ENCODE measurements at places on chromosomes 6 and 20.

- no peak for DNase-seq
Measured at GRCh38 chr6:73421534-73421933, 26.9 kb downstream of the DDX43 start.

GRCh38 chr20:23160536-23161243 is 74.6 kb upstream of the CD93 start:
- peak; percentile 53 for DNase-seq

DNA sequence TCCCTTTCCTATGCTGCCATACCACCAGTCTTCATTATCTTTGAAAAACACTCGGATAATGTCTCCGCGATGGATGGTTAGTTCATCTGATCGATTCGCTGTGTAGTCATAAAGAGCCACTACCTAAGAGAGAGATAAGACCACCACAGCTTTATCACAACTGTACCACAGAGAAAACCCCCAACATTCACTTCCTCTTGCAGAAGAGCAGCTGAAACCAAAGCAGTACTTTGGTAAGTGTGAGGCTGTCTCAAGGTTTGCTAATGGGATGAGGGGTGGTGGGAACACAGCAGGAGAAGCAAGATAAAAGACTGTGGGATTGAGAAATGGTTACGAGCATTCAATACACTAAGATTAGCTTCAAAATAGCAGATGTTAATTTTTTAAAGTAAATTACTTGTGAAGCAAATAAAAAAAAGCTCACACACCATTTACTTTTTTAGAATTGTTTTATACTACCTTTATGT is 142.1 kb downstream of the MYB start:
- DNase-seq, result no peak

DNA sequence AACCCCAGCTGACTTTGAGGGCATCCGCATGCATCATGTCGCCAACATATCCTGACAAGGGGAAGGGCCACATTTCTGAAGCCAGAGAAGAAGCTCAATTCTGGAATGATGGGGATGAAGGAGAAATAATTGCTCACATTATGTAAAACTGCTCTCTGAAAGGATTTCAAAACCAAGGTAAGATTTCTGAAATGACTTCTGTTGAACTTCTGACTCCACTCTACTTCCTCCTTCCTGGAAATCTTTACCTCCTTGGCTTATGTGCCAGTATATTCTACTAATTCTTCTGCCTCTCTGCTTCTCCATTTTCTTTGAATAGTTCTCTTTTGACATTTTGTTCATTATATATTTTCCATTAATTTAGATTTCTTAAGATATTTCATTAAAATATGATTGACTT is 31.9 kb downstream of the HLA-DPB1 start:
- DNase-seq, result no peak

- DNase-seq, result no peak
Measured at GRCh38 chr6:169044381-169045230, 209.0 kb downstream of the THBS2 start.

DNA sequence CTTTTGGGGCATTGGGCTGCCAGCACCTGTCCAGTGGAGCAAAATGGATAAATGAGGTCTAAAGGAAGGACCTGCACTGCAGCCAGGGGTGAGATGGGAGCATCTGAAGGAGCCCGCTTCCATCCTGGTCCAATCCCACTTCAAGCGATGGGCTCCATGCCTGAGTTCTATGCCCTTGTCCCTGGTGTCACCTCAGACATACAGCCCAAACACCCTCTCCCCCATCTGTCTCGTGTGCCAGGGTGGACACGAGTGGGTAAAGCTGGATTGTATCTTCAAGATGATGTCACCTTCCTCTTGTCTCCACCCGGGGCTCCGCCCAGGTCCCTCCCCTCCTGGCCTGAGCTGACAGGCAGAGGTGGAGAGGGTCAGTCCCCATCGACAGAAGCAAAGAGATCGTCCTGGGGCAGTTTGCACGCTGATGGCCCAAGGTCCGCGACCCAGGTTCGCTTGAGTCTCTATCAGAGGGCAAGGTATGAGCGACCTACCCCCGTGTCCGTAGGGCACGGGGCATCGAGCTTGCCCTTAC is 544 bp downstream of the SMIM29 start:
- DNase-seq, result peak; percentile 56

- no peak for DNase-seq
Measured at GRCh38 chr6:93087606-93088005, 331.8 kb downstream of the EPHA7 start.

DNA sequence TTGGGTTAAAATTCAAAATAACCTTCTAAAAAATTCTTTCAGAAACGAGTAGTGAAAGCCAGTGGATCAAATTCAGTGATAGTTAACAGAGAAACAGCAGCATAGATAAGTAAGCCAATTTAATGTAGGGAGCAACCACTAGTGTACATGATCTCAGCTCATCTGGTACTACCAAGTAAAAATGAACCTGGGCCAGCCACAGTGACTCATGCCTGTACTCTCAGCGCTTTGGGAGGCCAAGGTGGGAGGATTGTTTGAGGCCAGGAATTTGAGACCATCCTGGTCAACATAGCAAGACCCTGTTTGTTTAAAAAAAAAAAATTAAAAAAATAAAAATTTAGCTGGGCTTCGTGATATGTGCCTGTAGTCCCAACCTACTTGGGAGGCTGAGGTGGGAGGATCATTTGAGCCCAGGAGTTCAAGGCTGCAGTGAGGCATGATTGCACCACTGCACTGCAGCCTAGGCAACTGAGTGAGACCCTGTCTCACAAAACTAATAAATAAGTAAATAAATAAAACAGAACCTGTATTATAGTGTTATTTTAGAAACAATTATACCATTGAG is 32.4 kb downstream of the CBFA2T2 start:
- DNase-seq, result no peak

DNA sequence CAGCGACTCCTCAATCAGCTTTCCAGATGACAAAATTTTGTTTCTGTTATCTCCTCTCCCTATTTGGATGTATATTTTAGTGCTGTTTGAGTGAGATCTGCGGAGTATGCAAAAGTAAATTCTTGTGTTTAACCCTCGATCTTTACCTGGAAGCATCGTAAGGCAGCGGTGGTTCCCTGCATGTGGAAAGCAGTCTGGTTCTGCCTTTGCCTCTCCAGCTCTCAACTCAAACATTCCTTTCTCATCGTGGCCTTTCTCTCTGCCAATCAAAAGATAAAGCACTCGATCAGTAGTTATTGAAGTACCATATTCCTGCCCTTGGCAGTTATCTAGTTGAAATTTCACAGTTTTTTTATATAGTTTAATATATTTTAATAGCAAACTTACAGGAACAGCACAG is 44.0 kb upstream of the BTN3A2 start:
- no peak for DNase-seq

DNA sequence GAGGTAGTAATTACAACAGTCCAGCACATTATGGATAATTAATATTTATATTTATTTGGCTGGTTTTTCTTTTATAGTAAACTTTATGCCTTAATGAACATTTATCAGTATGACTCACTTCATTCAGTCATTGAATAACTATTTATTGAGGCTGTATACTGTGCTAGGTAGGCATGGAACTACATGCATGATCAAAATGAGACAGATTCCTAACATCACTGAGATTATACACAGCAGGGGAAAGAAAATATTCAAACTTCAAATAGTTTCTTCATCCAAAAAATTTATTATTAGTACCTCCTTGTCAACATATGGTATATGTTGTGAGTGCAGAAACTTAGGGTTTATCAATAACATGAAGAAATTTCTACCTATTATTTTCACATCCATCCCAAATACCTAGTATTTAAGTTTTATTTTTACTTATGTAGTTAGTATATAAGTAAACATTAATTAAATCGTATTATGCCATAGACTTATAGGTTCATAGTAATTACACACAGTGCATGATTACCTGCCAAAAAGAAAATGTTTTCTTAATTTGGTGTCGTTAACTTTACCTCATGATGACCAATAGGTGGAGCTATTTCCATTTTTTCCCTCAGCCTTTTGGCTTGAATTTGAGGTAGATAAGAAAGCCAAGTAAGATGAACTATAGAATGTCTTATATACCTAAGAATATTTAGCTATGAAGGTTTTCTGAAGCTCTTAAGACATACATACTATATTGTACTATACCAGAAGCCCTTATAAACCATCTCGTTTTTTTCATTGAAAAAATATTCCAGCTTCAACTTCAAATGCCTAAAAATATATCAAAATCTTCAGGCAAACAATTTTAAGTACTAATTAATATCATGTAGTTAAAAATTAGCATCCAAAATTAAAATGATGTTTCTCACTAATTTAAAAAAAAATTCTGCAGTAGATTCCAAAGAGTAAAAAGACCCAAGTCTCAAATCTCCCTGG is 12.5 kb upstream of the TMEM30A start:
- DNase-seq, result peak; percentile 43

GRCh38 chr6:45200510-45200909 is 127.6 kb upstream of the RUNX2 start:
- no peak for DNase-seq

- DNase-seq, result peak; percentile 70
Measured at GRCh38 chr6:56370561-56371211, 123.3 kb upstream of the COL21A1 start.

DNA sequence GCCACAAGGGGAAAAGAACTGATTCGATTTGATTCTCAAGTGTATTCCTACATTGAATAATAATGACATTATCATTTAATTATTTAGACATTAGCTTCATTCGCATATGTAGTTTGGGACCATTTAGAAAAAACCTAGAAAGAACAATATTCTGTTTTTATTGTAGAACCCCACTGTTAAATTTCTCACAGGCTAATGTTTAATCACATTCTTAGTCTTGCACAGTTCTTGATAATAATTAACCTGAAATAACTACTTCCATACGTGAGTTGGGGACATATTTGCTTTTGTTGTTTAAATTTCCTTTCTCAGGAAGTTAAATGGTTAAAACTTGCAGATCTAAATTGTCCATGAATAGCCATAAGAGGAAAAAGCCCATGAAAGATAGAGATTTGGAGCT is 275.2 kb downstream of the TFAP2B start:
- DNase-seq, result no peak

DNA sequence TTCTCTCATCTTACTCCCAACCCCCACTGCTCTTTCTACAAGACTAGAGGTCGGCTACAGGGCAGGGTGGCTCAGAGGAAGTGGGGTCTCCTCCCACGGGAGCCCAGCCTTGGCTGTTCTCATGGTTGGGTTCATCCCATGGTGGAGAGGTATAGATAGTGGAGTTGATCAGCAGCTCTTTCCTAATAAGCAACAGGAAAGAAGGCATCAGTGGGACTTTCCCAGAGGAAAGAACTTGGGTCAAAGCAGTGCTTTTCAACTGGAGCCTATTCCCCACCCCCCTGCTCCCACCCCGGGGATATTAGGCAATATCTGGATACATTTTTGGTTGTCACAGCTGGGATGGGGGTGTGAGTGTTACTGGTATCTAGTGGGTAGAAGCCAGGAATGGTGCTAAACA is 200.9 kb downstream of the NFATC2 start:
- DNase-seq, result peak; percentile 20

DNA sequence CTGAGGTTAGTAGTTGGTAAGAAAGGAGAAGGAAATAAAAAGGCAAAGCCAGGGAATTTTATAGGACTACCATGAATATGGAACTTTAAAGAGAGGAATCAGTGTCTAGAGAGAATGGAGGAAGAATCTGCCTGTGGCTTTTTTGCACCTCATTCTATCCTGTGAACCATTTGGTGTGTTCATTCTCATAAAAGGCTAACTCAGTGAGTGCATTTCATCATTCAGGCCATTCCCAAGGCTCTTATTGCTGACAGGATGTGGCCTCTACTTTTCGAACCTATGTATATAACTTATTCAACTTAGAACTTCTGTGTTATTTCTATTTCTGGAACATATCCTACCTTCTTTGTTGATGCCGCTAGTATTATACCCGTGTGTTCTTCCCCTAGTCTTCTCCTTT is 27.1 kb downstream of the HSF2 start:
- no peak for DNase-seq

DNA sequence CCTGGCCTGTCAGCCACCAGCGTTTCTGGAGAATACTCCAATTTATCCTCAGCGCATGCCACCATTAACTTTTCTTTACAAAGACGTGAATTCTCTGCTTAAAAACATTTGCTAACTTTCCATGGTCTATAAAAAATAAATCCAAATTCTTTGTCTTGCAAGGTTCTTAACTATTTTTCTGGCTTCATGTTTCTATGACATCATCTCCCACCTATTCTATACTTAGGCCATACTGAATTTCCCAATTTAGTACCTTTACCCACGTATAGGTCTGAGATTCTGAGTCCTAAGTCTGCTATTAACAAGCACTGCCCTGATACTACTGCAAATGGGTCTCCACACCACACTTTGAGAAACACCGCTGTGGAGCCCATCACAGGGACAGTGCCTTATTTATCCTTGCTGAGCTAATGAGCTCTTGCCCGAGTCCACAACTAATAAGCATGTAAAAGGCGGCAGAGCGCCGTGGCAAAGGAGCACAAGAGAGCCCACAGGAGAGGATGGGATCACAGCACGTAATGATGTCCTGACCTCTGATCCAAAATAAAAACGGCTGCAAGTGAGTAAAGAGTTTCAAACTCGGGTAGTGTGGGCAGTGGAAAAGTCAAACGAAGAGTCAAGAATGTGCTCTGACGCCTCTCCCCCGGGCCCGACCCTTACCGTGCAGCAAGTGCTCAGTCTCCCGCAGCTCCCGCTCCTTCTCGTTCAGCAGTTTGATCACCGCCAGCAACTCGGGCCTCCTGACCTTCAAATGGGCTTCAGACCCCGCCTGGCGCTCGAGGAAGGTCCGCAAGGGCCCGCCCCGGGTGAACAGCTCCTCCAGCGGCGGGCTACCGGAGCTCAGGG is 519 bp downstream of the MTRF1L start:
- DNase-seq, result peak; percentile 14

DNA sequence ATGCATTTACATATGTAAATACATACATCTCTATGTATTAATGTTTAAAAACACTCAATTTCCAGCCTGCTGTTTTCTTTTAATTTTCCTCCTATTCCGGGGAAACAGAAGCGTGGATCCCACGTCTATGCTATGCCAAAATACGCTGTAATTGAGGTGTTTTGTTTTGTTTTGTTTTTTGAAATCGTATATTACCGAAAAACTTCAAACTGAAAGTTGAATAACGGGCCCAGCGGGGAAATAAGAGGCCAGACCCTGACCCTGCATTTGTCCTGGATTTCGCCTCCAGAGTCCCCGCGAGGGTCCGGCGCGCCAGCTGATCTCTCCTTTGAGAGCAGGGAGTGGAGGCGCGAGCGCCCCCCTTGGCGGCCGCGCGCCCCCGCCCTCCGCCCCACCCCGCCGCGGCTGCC is 355 bp upstream of the BMP2 start:
- no peak for DNase-seq

GRCh38 chr20:3312940-3313682 is 74.1 kb upstream of the SLC4A11 start:
- peak; percentile 55 for DNase-seq

DNA sequence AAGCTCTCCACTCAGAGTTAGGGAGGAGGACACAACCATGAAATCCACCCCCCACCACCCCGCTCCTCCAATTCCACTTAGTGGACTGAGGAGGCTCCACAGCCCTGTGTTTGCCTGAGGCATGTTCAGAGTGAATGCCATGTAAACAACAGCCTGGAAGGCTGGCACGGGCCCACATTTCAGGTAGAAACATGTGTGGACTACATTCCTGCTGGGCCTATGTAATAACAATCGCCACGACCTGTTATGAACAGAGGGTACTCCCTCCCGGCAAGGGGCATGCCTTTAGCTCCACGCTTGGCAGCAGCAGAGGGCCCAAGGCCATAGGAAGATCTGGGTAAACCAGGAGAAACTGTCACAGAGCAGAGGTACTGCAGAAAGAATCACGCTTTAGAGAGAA is 65.5 kb downstream of the ISM1 start:
- DNase-seq, result no peak
